ENCODE measurements at places on chromosomes 6 and 20.

DNA sequence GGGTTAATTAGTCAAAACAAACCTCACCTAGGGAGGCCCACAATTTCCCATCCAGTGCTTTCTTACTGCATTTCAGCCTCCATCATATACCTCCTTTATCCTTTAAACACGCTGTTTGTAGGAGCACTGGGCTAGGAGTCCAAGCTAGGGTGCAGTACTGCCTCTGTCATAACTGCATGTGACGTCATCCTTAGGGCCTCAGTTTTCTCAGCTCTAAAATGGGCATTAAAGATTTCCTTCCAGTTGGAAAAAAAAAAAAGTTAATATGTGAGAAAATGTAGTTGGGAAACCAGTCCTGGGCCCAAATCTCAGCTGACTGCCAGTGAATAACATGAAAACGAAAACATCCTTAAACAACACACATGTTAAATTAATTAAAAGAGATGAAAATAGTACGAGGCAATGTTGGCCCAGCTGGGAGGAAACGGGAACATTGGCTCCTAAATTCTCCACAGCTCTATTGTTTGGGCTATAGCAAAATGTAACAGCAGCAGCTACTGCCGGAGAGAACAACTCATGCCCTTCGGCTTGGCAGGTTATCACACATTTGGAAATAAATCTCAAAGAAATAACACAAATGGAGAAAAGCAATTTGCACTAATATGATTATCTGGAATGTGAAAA, 79.9 kb upstream of the CCDC167 start:
- DNase-seq, result no peak

GRCh38 chr20:35467339-35468224, 12.2 kb downstream of the CEP250 start:
- DNase-seq, result no peak

GRCh38 chr20:57391439-57392301, 474 bp downstream of the RBM38 start:
- peak; percentile 3 for DNase-seq

DNA sequence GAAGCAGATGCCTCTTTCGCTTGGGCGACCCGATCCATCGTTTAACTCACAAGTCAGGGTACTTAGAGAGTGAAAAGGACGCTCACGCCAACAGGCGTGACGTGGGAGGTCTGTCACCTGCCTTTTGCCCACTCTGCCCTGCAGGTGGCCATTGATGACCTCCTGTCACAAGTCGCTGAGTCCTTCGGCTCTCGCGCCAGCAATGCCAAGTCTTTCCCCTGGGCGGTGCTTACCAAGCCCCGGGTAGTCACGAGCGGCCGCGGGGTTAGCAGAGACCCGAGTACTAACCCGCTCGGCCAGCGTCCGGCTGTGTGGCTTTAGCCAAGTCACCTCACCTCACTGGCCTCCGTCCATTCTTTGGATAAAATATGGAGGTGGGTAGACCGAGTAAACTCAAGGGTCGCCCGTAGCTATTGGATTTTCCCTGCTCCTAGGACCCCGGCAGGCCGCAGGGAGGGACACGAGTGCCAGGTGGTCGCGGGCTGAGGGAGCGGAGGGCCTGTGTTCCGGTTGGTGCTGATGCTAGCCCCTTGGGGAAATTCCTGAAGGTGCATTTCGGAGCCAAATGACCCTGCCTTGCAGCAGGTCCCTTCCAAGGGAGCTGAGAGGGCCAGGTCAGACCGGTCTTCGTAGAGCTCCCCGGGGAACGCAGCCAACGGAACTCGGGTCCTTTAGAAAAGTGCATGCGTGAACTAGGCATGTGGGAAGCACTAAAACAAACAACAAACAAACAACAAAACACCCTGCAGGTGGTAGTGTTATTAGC, 668 bp downstream of the PKIB start:
- no peak for DNase-seq

DNA sequence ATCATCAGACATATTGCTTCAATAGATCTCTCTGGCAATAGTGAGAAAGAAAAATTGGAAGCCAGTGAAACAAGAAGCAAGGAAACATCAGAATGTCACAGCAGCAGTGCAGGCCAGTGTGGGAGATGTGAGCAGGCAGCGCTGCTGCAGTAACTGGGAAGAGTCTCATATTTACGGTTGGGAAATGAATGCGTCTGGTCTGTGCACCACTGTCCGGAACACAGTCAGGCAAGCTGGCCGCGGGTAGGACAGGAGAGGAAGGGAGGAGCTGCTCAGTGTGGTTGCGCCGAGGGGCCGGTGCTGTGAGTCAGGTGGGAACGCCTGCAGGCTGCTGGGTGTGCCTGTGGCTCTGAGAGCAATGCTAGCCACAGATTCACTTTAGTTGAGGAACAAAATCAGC, 6.4 kb upstream of the PSMG4 start:
- DNase-seq, result no peak

DNA sequence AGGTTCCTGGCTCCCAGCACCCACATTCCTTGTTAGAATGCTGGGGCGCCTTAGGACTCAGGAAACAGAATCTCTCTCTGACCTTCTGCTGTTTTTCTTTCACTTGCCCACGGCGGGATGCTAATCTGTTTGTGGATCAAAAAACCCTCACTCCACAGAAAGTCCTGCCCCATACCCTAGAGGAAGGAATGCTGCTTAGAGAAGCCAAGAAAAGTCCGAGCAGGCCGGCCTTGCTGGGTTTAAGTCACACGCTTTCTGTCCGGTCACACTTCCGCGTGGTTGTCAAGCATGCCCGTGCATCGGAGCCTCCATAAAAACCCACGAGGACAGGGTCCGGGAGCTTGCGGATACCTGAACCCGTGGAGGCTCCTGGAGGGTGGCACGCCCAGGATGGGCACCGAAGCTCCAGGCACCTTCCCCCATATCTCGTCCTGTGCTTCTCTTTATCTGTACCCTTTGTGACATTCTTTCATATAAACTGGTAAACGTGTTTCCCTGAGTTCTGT, 223.1 kb downstream of the NRN1 start:
- no peak for DNase-seq

- no peak for DNase-seq
Observed at GRCh38 chr6:33668914-33669313, 42.6 kb downstream of the UQCC2 start.

DNA sequence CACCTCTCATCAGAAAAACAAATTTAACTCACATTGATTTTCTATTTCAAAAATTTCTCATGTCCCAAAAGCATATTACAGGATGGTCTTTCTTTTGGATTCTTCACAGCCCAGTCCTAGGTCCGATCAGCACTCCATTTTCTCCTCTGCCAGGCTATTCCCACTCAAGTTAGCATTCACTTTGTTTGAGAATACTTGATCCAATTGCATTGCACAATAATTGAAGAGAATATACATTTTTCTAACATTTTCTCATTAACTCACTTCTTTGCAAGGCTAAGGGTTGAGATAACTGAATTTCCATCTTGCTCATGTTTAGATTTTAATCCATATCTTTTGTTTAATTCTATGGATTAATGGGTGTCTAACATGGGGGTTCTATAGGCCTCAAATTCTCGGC, 716.1 kb downstream of the QKI start:
- DNase-seq, result no peak

DNA sequence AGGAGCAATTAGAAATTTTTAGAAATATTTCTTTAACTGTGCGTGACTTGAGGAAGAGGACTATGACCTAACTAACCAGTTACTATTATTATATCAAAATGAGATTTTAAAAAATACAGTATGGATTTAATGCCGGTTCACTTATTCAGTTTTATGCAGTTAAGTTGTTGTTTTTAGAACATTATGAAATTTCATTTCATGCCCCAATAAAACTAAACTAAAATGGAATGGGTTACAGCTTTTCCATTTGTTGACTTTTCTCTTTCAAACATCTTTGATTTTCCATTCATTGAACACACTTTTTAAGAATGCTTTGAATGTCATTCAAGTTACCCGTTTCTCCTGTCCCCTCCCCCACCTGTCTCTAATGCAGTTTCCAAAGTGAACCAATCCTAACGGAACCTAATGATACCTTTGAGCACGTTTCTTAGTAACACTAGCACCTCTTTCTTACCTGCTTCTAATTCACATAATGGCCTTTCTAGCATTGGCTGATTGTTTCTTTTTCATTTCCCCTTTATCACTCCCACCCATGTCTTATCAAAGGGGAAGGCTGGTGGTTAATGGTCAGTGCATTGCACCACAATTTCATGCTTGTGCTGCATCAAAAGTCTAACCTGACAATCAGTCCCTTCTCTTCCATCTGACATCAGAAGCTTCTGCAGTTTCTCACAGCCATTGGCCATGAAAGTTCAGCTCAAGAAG, 262.2 kb upstream of the TAB2 start:
- no peak for DNase-seq

DNA sequence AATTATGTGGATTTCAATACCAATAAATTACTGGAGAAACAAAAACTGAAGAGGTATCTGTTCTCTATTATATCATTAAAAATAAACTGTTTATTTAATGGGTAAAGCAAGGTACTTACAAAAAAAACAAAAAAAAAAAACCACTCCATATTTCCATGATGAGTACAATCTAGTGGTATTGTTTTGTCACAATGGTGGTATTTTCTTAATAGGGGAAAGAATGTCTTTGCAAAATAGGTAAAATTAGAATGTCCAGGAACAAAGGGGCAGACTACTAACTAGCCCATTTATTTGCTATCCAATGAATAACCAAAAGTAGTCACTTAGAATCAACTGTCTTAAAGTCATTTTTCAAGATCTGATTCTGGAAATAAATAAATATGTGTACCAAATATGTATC, 92.0 kb downstream of the ARHGAP18 start:
- no peak for DNase-seq

DNA sequence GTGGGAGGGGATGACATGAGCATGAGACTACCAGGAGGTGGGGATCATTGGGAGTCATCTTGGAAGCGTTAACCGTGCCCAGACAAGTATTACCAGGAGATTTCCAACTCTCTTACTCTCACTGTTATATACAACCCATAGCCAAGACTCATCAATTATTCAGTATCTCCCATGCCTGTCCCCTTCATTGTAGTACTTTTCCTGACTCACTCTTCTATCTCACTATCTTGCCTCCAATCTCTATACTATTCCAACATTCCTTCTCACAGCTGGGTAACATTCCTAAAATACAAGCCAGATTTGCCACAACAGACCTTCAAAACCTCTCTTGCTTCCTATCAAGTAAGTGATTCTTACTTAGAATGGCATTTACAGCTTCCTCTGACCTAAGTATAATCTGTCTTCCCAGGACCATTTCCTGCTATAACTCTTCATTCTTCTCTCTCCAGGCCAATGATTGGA, 226.3 kb upstream of the SMLR1 start:
- no peak for DNase-seq

DNA sequence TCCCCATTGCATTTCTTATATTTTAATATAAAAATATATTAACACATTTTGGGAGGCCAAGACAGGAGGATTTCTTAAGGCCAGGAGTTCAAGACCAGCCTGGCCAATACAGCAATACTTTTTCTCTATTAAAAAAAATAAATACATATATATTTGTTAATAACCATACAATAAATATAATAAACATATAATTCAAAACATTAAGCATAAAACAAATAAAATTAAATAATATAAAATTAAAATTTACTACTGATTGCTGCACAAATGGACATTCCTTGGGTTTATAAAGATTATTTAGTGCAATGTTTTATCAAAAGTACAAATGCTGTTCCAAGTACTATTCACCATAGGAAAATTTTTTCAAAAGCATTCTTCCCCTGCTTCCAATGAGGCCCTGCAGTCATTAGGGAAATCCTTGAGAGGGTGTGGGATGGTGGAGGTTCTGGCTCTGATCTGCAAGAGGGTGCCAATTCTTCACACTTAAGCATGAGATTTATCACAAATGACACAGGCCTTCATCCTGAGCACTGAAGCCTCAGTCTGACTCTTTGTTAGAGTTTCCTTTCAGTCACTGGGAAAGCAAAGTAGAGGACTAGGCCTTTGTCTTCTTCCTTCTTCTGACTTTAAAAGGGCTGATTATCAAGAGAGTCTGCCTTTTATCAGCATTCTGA, 596.7 kb downstream of the EPM2A start:
- no peak for DNase-seq

DNA sequence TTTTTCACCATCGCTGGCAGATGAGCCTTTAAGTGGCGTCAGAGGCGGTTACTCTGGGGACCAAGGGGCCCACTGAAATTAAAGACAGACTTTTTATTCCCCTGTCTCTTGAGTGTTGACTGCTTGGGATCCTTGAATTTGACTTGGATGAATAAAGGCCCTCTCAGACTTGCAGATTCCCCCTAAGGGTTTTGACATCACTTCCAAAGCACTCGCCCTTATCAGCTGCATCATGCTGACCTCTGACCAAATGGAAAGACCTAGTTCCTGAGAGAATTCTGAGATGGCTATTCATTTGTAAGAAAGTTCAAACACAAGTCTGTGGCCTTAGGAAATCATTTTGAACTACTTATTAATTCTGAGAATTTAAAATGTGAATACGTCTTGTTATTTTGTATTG, 13.5 kb upstream of the MOXD1 start:
- no peak for DNase-seq

- no peak for DNase-seq
Observed at GRCh38 chr6:107627969-107628368, 138.1 kb downstream of the SOBP start.

DNA sequence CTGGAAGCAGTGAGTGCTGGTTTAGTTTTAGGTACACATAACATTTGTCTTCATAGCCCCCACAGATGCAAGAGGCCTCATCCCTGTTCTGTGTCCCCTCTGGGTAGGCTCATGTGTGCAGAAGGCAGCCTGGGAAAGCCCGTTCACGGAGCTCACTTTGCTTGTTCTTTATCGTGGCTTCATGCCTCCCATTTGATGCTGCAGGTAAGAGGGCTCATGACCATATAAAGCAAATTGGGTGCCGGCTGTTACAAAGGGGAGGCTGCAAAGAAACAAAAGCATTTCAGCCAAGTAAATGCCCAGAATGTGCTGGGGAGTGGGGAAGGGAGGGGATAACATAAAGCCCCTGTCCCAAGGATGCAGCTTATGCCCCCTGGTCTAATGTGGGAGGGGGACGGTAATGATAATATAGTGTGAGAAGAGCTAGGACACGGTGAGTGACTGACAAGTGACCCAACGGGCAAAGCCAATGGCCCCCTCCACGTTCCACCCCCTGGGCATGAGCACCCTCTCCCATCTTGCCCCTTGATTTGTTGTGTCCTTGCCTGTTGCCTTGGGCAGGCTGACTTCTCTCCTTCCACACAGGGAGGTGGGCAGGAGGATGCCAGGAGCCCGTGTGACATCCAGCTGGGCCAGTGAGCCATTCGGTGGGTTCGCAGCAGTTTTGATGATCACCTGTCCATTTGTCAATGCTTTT, 138.0 kb downstream of the FOXO3 start:
- no peak for DNase-seq

DNA sequence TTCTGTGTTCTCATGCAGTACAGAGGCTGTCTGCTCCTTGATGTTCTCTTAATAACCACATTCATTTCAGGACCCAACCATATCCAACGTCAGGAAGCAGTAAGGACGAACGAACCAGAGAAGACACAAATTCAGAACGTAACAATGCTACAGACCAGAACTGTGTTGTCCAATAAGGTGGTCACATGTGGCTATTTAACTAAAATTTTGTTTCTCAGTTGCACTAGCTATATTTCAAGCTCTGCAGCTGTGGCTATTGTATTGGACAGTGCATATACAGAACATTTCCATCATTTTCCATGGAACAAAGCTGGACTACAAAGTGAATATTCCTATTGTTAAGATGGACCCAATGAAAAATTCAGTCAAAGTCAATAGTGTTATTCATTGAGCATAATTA, 27.0 kb downstream of the MAP7 start:
- DNase-seq, result no peak

Data from Kasumi-1 (cell line).